ENCODE measurements at places on chromosomes 7 and 10.

- no peak for DNase-seq
These were observed 718.2 kb upstream of the PCDH15 start for GRCh38 chr10:55519264-55519663.

DNA sequence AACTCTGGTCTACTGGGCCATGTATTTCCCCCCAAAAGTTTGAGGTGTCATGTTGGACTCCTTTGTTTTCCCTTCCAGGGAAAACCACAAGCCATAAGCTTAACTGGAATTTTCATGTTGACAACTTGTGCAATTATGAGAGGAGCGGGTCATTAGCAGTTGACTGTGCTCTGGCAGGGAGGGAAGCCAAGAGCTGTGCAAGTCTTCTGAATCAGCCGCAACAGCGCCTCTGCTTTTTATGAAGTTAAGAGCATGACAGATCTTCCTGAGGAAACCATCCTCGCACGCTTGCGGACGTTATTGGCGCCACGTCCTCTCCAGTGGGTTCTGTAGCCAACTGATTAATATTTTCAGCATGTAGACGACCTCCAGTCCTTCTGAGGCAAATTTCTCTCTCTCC, 148.7 kb upstream of the MKI67 start:
- DNase-seq: no peak

- no peak for DNase-seq
These were observed 492.9 kb upstream of the FOXK1 start for GRCh38 chr7:4189131-4189570.

- no peak for DNase-seq
These were observed 560.0 kb upstream of the GALNT17 start for GRCh38 chr7:70571961-70572360.
